NCI-H2107 (cell line): ENCODE measurements at places on chromosomes 6 and 20.

GRCh38 chr6:42532038-42532669 lies 31.7 kb upstream of the UBR2 start:
- DNase-seq, result peak; percentile 7

DNA sequence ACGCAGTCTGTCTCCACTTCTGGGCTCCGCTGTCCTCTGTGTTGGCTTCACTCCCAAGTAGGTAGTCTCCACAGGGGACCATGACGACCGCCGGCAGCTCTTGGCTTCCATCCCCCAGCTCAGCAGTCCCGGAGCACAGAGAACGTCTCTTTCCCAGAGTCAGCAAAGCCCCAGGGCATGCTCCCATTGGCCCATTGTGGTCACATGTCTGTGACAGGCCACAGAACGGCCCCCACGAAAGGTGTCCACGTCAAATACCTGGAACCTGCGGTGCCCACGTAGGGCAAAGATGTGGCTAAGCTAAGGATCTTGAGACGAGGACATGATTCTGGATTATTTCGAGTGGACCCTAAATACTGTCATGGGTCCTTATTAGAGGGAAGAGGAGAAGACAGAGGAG lies 438.4 kb upstream of the SULF2 start:
- no peak for DNase-seq

GRCh38 chr6:115717062-115717461 lies 343.6 kb downstream of the FRK start:
- DNase-seq, result no peak

GRCh38 chr6:106444777-106445507 lies 84.4 kb downstream of the CRYBG1 start:
- DNase-seq, result peak; percentile 28

DNA sequence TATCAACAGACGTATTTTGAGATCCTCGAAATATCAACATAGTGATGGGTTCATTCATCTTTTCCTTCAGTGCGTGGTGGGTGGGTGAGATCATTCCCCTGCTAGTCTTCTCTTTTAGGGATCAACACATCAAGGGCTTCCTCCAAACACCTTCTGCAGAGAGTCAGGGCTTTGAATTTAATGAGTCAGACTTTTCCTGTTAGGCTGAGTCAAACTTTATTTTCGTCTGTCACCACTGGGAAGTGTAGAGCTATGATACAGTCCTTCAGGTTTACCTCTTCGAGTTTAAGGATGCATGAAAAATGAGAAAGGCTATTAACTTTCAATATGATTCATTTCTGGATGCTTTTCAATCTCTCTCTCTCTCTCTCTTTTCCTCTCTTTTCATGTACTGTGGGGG lies 189.1 kb downstream of the BMP2 start:
- no peak for DNase-seq

GRCh38 chr20:15020845-15021244 lies 683.4 kb upstream of the FLRT3 start:
- DNase-seq, result no peak

DNA sequence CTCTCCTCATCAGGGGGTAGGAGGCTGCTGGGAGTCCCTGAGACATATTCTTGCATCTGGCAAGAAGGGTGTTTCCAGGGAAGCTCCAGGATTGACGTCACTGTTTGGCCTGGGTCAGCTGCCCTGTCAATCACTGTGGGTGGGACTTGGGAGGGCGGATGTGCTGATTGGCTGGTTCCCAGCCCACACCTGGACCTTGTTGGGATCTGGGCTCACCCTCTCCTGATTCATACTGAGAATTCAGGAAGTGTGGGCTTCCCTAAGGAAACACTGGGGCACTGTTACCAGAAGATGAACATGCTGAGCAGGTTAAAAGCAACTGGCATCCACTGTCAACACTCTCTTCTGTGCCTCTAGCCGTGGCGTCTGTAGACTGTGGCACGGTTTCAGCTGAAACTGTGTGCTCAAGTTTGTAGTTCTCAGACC lies 36.5 kb downstream of the CDH26 start:
- DNase-seq, result no peak

- no peak for DNase-seq
Measured at GRCh38 chr20:30598460-30599230, 658.8 kb upstream of the DEFB115 start.

GRCh38 chr20:23988561-23988960 lies at the start of gene GGTLC1:
Gene GGTLC1 (minus strand): TSS chr20:23988779. CDS start chr20:23986611, 2,168 bp downstream.
- no peak for DNase-seq

DNA sequence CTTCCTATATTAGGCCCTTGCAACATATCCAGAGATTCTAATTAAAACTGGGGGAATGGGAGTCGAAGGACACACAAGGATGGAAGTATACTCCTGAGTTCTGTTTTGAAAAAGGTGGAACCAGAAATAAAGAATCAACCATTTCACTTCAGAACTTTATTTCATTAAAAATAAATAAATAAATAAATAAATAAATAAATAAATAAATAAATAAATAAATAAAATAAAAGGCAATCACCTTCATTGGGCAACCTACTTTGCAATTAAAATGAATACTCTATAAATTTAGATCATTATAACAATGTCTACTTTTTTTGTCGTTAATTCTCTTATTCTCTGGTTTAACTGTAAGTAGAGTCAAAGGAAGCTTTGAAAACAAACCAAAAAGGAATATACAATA lies 25.6 kb downstream of the GPR63 start:
- DNase-seq, result no peak

DNA sequence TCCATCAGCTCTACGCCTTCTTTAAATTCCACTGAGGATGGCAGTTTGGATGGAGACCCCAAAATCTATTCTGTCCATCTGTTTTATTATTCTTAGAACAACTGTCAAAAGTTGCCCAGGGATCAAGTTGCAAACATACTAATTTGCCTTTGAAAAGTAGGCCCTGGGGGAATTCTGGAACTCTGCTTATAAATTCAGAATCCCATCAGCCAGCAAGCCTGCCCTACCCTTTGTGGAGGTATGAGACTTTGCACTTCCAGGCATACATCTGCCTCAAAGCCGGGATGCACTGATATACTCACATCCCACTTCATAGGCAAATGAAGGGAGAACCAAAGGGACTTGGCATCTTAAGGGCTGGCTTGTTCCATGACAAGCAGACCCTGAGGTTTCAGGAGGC lies 93.6 kb downstream of the INSM1 start:
- no peak for DNase-seq

GRCh38 chr20:50190251-50191064 lies at the start of gene CEBPB:
Gene CEBPB (plus strand): TSS chr20:50190830. CDS start chr20:50191034, 204 bp downstream.
- peak; percentile 79 for DNase-seq
